ENCODE measurements at places on chromosomes 13 and 19. TPM values are rescaled to one million over a fixed set of nuclear protein-coding genes. Genes with fewer than 3 reads are reported as not detected.
A peak's percentile ranks its signal among the peaks of the same experiment; 100 is the strongest.

GRCh38 chr13:105052711-105053110 lies 1482.8 kb downstream of the EFNB2 start:
- H3K27ac ChIP-seq, result no peak overlapping the region
- no peaks in the 10 kb centered on the region for H3K27me3 ChIP-seq
- no peaks in the 10 kb centered on the region for H3K4me1 ChIP-seq
- DNase-seq, result no peak
- no peak overlapping the region for H3K4me3 ChIP-seq
- H3K36me3 ChIP-seq, result no peaks in the 10 kb centered on the region

DNA sequence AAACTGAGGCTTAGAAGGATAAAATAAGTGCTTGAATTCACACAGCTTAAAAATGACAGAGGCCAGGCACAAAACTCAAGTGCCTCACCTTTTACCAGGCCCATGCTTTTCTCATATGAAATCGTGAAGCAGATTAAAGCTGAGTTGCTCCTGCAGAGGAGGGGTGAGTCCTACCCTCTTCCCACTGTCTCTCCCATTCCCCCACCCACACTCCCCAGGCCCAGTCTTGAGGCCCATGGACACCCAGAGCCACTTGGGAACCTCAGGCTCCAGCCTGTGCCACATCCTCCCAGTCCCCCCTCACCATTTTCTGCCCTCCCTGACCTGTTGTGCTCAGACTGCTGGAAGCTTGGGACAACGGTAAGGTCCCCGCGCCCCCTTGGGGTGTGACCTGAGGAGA lies 17.5 kb downstream of the ZNF574 start:
- H3K36me3 ChIP-seq, result no peaks in the 10 kb centered on the region
- peaks cover 7% of the 10 kb centered on the region for H3K27me3 ChIP-seq
- DNase-seq, result no peak

The BICRA gene
- 2.2 TPM for total RNA-seq

- peaks cover 18% of the 10 kb centered on the region for H3K4me1 ChIP-seq
- H3K27ac ChIP-seq, result no peak overlapping the region
- H3K27me3 ChIP-seq, result no peaks in the 10 kb centered on the region
- no peaks in the 10 kb centered on the region for H3K36me3 ChIP-seq
- no peak overlapping the region for H3K4me3 ChIP-seq
These were observed 7.2 kb downstream of the ABHD13 start for GRCh38 chr13:108225440-108225839.

GRCh38 chr13:80033286-80033685 lies 307.6 kb downstream of the SPRY2 start:
- no peak overlapping the region for H3K4me3 ChIP-seq
- H3K27ac ChIP-seq, result no peak overlapping the region
- H3K4me1 ChIP-seq, result no peaks in the 10 kb centered on the region
- H3K27me3 ChIP-seq, result no peaks in the 10 kb centered on the region
- DNase-seq, result no peak

The IRS2 gene
- 15.7 TPM for total RNA-seq

DNA sequence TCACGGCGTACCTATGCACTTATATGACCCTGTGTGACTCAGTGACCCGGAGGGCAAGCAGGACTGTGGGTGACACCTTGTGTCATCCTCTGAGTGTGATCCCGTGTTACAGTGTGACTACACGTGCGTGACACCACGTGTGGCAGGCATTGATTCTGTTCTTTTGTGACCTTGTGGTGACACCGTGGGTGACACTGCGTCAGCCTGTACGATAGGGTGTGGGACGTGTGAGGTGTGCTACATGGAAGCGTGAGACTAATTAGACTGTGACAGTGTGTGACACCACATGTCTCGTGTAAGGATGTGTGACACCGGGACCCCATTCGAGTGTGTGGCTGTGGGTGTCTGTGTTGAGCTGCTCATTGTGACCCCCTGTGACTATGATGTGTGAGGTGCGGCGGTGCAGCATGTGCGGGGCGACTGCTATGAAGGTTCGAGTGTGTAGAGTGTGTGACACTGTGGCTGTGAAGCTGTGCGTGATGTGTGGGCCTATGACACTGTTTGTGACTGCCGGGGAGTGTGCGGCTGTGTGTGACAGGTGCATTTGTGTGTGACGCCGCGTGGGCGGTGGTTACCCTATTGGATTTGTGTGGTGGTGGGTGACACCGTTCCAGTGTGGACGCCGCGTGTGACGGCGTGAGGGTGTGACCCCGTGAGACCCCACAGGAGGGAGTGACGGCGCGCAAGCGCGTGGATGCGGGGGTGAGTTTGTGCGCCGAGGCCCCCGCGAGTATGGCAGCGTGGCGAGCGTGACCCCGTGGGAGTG lies 399 bp upstream of the SPTBN4 start:
- H3K4me1 ChIP-seq, result peaks cover 5% of the 10 kb centered on the region
- H3K27me3 ChIP-seq, result peaks cover 9% of the 10 kb centered on the region
- DNase-seq, result peak; percentile 12
- no peaks in the 10 kb centered on the region for H3K36me3 ChIP-seq

DNA sequence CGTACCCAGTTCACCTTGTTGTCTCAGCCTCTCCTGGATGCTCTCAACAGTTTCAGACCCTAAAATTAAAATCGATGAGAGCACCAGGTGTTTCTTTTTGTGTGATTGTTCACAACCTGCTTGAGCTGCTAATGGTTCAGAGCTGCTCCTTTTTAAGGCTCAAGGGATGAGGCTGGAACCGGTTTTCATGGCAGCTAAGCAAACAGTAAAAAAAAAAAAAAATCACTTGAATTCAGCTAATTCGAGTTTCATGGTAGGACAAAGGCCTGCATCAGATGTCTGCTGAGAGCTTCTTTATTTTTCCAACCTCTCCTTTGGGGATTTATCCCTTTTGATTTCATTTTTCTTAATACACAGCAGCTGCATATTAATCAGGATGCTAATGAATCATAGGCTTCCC lies 6.5 kb downstream of the SYCE2 start:
- H3K36me3 ChIP-seq, result no peaks in the 10 kb centered on the region
- peaks cover 20% of the 10 kb centered on the region for H3K4me1 ChIP-seq
- DNase-seq, result no peak
- peak overlapping the region; percentile 79 for H3K27ac ChIP-seq
- H3K4me3 ChIP-seq, result no peak overlapping the region

- H3K27me3 ChIP-seq, result no peaks in the 10 kb centered on the region
- no peak for DNase-seq
- no peak overlapping the region for H3K4me3 ChIP-seq
- no peaks in the 10 kb centered on the region for H3K36me3 ChIP-seq
- H3K4me1 ChIP-seq, result no peaks in the 10 kb centered on the region
These were observed 268.3 kb downstream of the RFC3 start for GRCh38 chr13:34086281-34086680.

- no peaks in the 10 kb centered on the region for H3K36me3 ChIP-seq
- H3K27ac ChIP-seq, result no peak overlapping the region
- no peak for DNase-seq
- no peaks in the 10 kb centered on the region for H3K27me3 ChIP-seq
These were observed 75.4 kb downstream of the PDS5B start for GRCh38 chr13:32661685-32662084.

The PSG2 gene
- not detected for total RNA-seq

GRCh38 chr19:9721861-9722260 lies 46.7 kb downstream of the ZNF846 start:
- no peaks in the 10 kb centered on the region for H3K36me3 ChIP-seq
- no peak overlapping the region for H3K27ac ChIP-seq
- no peaks in the 10 kb centered on the region for H3K4me1 ChIP-seq
- H3K27me3 ChIP-seq, result no peaks in the 10 kb centered on the region

DNA sequence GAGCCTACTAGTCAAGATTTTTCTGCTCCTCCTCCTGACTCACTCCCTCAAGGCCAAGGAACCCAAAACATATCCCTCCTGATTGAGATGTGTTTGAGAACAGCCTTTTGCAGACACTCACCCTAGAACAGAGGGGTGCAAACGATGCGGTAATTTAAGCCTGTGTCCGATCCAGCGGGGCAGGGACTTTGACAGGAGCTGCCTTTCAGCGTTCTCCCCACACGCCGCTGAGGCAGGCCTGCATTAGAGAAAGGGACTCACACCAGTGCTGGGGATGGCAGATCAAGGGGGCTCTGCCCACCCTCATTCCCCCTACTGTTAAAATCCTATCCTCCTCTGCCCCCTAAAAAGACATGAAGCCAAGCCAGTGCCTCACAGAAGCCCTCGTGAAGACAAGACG lies 70.5 kb downstream of the CCDC70 start:
- no peak overlapping the region for H3K4me3 ChIP-seq
- no peaks in the 10 kb centered on the region for H3K27me3 ChIP-seq
- no peaks in the 10 kb centered on the region for H3K36me3 ChIP-seq
- no peak for DNase-seq
- no peaks in the 10 kb centered on the region for H3K4me1 ChIP-seq
- no peak overlapping the region for H3K27ac ChIP-seq
